Stimulated activated CD4-positive, alpha-beta T cell treated with anti-CD3 and anti-CD28 coated beads, Interleukin-1b, Interleukin-23, amount 100 ng/mL, for 1 hour (primary cell): ENCODE measurements at places on chromosomes 7 and 10.

DNA sequence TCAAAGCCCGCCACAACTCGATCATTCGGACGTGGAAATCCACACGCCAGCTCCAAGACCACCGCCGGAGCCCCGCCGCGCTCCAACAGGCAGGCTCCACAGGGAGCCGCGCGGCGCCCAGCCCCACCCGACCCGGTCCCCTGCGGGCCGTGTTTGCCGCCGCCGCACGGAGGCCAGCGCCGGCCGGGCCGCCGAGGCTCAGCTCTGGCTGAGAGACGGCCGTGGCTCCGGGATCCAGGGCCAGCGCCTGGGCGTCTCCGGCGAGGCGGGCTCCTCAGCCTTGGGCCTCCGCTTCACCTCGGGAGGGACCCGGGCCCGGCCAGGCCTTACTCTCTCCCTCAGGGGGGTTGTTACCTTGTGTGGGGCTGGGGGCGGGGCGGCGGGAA lies 333 bp downstream of the SMNDC1 start:
- DNase-seq = no peak

GRCh38 chr10:87541114-87541513 lies 36.4 kb downstream of the MINPP1 start:
- DNase-seq = no peak

- no peak for DNase-seq
These were observed 16.7 kb downstream of the CLEC2L start for GRCh38 chr7:139540203-139540602.

- no peak for DNase-seq
These were observed 28.0 kb downstream of the NUDT1 start for GRCh38 chr7:2269991-2270460.
